Breast epithelium (tissue), 4 donors: ENCODE measurements at places on chromosomes 2 and 18. TPM values are rescaled to one million over a fixed set of nuclear protein-coding genes. Genes with fewer than 3 reads are reported as not detected.

GRCh38 chr2:76867854-76868253, 654.3 kb downstream of the LRRTM4 start:
- DNase-seq = no peak

- DNase-seq = no peak
Measured at GRCh38 chr2:140064243-140064642, 1284.1 kb upstream of the NXPH2 start.

- no peak for DNase-seq
Measured at GRCh38 chr2:73063909-73064875, 7.3 kb downstream of the SFXN5 start.

DNA sequence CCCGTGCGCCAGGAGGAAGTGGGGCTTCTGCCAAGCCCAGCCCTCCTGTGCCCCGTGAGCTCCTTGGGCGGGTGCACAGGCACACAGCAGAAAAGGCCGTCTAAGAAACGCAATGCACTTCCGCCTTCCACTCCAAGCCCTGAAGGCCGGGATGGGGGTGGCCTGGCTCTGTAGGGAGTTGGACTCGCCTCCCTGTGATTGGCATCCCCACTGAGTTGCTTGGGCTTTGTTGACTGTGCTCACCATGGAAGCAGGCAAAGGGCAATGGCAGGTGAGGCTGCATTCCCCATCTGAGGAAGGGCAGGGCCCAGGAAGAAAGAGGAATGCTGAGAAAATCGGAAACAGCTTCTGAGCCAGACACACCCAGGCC, 66.8 kb downstream of the CRACDL start:
- DNase-seq = peak; percentile 83

DNA sequence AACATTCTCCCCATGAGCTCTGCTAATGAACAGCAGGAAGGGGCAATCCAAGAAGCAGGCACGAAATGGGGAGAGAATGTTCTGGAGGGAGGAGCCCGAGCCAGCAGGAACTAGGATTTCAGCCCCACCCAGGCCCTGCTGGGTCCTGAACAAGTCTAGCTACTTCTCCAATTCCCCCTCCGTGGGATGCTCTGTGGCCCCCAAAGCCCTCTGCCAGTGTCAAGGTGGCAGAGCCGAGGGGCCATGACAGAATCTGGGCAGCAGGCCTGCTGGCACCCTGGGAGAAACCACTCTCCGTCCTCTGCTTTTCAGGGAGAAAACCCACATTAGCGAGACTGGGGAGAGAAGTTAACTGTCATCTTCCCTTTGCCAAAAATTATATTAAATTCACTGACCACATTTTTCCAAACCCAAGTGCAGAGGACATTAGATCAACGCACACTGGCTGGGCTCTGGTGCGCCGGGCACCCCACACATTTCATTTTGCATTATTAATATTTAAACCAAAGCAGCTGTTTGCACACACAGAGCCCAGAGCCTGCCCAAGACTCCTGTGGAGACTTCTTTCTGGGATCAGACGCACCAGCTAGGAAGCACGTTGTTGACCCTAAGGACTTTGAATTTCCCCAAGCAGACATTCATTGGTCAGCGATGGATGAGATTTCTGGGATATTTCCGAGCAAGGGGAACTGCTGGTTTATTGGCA, 80.2 kb upstream of the PKDCC start:
- DNase-seq = peak; percentile 30

DNA sequence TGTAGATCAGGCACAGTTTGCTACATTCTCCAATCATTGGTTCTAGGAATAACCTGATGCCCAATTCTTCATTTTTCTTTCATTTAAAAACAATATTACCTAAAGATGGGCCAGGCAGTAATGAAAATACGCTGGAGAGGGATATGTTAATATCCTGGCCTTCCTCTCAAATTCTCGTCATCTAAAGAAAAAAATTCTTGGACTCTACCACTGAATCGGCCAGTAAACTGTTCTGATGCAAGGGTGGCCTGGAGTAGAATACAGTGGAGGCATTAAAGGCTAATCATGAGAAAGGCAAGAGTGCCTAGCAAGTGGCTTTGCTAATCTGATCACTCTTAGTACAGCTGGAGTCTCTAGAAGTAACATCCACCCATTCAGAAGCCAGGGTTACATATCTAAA, 157.7 kb downstream of the ANTXR1 start:
- DNase-seq = no peak

DNA sequence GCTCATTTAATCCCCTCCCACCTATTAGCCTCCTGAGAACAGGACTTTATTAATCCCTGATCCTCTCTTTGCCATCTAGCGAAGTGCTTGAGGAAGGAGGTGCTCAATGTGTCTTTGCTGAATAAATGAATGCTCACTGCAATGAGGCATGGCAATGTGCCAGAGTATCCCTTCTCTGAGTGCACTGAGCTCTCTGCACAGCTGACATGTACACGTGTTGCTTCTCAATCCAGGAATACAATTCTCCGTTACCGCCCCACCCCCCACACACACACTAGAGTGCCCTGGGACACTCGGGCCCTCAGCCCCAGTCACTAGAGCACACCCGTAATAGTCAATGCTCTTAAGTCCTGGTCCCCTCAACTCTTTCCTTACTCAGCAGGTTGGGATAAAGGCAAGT, 41.4 kb downstream of the FAM178B start:
- DNase-seq = no peak

RBKS gene
- 1.1 TPM for total RNA-seq

MRO gene
- 0.66 TPM for total RNA-seq

GRCh38 chr2:148525130-148525529, 119.4 kb upstream of the EPC2 start:
- DNase-seq = no peak

DNA sequence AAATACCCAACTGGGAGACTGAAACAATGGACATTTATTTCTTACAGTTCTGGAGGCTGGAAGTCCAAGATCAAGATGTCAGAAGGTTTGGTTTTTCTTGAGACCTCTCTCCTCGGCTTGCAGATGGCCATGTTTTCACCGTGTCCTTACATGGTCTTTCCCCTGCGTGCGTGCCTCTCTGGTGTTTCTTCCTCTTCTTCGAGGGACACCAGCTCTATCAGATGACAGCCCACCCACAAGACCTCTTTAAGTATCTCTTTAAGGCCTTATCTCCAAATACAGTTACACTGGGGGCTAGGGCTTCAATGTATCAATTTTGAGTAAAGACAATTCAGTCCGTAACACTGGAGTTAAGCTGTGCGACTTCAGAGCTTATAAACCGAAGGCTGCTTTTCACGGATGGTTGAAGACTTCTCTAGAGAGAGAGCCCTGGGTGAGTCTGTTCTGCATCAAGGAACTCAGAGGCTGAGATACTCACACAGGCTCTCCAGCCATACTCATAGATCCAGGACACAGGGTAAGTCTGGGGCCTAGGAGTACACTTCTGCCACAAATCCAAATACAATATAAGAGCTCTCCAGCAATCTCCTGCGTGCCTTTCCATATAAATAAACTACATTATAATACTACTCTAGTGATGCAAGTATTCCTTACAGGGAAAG, 339.9 kb upstream of the PKDCC start:
- DNase-seq = no peak

NOL4 gene
- under 0.01 TPM for total RNA-seq

DNA sequence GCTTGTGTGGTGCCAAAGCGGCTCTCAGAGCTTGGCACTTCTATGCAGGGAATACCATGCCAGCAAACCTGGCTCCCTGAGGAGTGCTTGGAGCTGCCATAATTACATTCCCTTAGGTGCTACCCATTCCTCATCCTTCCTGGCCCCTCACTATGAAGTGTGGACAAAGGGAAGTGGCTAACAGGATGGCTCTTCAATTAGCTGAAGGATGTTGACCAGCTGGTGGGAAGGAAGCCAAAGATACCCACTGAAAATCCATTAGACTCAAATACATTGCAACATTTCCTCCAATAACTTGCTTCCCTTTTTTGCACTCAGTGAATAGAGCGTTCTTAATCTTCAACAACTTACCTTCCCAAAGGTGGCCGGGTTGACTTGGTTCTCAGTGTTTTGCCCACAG, 8.5 kb downstream of the RFX8 start:
- DNase-seq = no peak

DNA sequence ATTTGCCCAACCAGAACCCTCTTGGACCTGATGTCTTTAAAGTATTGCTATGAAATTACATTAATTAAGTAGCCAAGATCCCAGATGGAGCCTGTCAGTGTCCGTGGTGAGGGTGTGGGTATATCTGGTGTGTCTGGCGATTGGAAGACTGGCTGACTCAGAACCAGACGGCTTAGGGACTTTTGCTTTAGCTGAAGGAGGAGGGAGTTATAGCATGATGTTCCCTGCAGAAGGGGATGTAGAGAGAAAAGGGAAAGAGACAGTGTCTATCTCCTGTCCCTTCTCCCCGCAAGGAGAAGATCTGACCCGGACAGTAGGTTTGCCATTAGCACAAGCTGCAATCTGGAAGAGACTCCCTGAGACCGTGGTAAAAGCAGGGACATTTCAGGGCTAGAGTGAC, 60.6 kb downstream of the POU3F3 start:
- no peak for DNase-seq

DNA sequence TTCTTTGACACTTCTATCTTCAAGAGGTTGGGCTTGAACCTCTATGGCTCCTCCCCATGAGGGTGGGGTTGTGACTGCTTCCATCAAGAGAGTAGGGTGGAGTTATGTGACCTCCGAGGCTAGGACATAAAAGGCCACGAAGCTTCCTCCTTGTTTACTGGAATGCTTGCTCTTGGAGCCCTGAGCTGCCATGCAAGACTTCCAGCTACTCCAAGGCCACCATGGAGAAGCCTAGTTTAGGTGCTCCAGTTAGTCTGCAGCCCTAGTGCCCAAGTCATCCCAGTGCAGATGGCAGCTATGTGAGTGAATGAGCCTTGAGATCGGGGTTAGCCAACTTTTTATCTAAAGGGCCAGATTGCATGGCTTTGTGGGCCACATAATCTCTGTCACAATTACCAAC, 2.4 kb upstream of the MERTK start:
- DNase-seq = no peak

LOXL3 gene
- total RNA-seq = 3.7 TPM

ORMDL1 gene
- 85.2 TPM for total RNA-seq

AKAIN1 gene
- total RNA-seq = not detected

DNA sequence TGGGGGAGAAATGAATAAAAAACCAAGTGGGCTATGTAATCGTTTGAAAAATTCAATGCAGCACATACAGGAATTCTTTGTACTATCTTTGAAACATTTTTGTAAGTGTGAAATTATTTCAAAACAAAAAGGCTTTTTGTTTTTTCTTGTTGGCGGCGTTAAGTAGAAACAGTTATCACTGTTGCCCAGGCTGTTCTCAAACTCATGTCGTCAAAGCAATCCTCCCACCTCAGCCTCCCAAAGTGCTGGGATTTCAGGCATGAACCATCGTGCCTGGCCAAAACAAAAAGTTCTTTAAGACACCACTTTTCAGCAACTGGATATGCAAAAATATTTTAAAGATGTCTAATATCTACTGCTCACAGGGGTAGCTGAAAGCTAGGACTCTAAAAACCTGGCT, 5.4 kb downstream of the SS18 start:
- DNase-seq = no peak

ALPP gene
- total RNA-seq = not detected

FBXO36 gene
- 2.7 TPM for total RNA-seq

GRCh38 chr18:6882401-6882800, 152.9 kb downstream of the ARHGAP28 start:
- DNase-seq = no peak

- no peak for DNase-seq
Measured at GRCh38 chr2:183459466-183459865, 335.2 kb downstream of the NUP35 start.

- no peak for DNase-seq
Measured at GRCh38 chr2:105321875-105322646, 7.5 kb downstream of the TGFBRAP1 start.

DNA sequence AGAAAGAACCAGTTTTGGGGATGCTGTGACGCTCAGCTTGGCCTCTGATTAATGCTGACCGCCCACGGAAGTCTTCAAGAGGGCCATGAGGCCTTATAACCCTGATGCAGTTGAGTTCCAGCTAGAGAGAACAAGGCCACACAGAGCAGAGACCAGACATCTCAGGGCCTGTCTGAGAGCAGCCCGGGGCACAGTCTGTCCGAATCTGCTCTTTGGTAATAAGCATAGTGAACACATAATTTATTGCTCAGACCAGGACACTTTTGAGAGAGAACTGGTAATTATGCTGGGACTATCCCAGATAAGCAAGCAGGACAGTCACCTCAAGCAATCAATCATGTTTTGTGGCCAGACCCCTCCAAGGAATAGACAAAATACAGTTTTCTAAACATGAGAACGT, 68.5 kb downstream of the STPG4 start:
- peak; percentile 32 for DNase-seq

GRCh38 chr2:235569837-235570236, 76.0 kb downstream of the AGAP1 start:
- DNase-seq = no peak

- DNase-seq = no peak
Measured at GRCh38 chr2:71948781-71949536, 198.7 kb downstream of the CYP26B1 start.

DNA sequence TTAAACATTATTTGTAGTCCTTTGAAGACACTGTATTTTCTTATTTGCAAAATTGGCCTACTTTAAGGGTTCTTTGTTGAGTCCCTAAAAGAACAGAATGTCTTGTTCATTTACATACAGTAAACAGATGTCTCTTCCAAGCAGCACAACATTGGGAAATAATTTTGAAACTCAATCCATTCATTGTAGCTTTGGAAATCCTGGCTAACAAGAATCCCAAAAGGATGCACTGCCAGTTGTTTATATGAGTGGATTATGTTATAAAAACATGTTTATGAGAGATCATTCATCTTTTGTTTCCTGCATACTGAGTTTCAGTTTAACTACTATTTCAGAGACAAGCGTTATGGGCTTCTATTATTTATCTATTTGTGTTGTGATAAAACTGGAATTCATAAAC, 499.3 kb downstream of the PID1 start:
- no peak for DNase-seq

- no peak for DNase-seq
Measured at GRCh38 chr18:8167026-8167425, 442.2 kb upstream of the RAB12 start.

GRCh38 chr2:70703900-70704549, 64.0 kb downstream of the ADD2 start:
- DNase-seq = no peak

SCN1A gene
- not detected for total RNA-seq

MSH2 gene
- total RNA-seq = 9.4 TPM
